Tongue (tissue), 3 donors: ENCODE measurements at places on chromosomes 13 and 19.

- DNase-seq: no peak
Observed at GRCh38 chr13:37385956-37386670, 212.5 kb downstream of the POSTN start.

- DNase-seq: no peak
Observed at GRCh38 chr13:97441368-97441767, 7.4 kb downstream of the RAP2A start.

DNA sequence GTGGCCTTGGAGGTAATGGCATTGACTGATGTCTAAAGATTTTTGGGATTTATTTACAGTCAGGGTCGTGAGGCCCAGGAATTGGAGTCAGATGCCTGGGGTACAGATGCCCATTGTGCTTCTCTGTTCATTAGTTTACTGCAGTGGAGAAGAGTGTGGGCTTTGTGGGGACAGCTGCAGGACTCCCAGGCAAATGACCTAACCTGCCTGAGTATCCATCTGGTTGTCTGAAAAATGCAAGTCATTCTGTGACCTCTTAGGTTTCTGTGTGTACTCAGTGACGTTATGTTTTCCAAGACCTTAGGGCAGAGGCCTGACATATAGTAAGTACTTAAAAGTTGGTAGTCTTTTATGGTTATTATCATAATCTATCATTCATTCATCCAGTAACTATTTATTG is 60.5 kb downstream of the SPATA13 start:
- no peak for DNase-seq

- peak; percentile 63 for DNase-seq
Observed at GRCh38 chr19:15015946-15016542, 33.2 kb upstream of the CASP14 start.

DNA sequence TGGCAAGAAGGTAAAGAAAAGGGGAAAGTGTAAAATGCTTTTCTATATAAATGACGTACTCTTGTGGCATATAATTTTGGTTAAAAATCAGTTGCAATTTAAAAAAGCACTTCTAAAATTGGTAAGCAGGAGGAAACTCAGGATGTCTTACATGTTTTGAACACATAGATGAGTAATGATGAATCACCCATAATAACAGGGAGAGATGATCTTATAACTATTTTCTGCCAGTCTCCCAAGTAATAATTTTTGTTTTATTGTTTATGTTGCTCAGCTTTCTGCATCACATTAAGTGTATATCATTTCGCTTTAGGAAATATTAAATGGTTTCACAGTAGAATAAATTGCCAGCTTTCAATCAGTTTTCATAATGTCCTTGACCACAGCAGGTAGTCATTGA is 1430.7 kb upstream of the PCDH20 start:
- DNase-seq: no peak

- no peak for DNase-seq
Observed at GRCh38 chr13:75486146-75487062, 4.4 kb upstream of the TBC1D4 start.

DNA sequence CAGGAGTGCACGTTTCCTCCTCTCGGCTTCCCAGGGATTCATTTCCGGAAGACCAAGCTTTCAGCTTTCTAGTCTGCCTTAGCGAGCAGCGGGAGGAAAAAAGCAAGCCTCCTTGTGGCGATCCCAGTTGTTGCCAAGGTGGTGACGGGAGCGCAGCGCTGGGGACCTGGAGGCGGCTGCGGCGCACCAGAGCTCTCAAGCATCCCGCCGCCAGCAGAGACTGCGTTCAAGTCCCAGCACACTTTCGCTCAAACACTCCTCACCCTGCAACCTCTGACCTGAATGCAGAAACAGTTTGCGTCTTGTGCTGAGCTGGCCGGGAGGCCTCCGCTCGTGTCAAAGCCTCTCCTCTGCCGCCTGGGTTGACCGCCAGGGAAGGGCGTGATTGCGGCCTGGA is 4.9 kb downstream of the GSX1 start:
- peak; percentile 14 for DNase-seq

DNA sequence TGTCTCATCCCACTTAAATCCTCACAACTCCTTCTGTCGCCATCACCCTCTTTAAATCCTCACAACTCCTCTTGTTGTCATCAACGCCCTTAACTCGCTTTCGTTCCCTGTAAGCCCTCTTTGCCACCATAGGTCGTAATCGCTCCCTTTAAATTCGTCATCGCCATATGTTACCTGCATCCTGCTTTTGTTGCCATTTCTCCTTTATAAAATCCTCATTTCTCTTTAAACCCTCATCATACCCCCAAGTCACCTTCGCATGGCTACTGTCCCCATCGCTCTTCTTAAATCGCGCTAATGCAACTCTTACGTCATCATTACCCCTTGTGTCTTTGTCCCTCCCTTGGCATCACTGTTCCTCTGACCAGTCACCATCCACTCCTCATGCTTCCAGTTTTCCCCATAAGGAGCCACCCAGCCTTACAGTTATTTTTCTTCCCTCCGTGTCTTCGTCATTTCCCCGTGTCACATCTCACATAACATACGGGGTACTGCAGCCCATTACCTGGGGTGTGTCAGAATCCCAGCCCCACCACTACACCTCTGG is 539 bp downstream of the PLD3 start:
- peak; percentile 48 for DNase-seq

GRCh38 chr19:2286402-2287140 is 4.6 kb upstream of the PEAK3 start:
- no peak for DNase-seq

- no peak for DNase-seq
Observed at GRCh38 chr19:30083701-30084156, 141.7 kb downstream of the URI1 start.

- DNase-seq: no peak
Observed at GRCh38 chr13:40379794-40380578, 286.5 kb downstream of the FOXO1 start.

DNA sequence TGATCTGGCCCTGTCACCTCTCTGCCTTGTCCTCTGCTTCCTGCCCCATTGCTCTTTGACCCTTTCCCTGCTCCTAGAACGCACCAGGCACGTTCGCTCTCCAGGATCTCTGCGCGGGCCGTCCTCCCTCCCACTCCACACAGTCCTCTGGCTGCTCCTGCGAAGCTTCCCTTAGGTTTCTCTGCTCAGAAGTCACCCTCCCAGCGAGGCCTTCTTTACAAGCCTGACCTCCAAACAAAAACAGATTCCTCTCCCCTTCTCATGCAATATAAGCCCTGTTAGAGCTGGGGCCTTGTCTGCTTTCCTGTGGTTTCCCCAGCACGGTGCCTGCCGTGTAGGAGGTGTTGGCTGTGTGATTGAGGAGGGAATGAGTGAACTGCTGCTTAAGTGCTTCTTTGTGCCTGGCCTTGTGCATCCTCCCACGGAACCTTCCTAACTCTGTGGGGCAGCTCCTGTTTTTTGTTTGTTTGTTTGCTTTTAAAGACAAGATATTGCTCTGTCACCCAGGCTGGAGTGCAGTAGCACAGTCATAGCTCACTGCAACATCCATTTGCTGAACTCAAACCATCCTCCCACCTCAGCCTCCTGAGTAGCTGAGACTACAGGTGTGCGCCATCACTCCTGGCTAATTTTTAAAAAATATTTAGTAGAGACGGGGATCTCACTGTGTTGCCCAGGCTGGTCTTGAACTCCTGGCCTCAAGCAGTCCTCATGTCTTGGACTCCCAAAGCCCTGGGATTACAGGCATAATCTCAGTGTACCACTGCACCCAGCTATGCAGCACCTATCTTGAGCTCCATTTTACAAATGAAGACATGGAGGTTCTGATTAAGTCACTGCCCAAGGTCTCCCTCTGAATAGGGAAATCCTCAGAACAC is 82.0 kb downstream of the SIPA1L3 start:
- no peak for DNase-seq

GRCh38 chr13:106464076-106464475 is 71.4 kb downstream of the EFNB2 start:
- DNase-seq: no peak

DNA sequence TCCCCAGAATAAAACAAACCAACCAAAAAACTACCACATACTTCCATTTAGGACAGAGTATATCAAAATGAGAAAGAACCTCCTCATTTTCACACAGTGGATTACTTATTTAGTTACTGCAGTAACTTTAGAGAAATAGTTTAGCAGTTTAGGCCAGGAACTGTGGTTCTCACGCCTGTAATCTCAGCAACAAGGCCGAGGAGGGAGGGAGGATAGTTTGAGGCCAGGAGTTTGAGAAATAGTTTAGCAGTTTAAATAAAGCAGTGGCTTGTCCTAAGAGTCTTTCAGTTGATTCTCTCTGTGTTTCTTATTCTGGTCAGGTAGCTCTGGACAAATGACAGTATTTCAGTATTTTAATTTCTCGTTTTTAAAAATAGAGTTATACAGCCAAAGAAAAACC is 9.4 kb downstream of the HMGB1 start:
- DNase-seq: no peak

GRCh38 chr13:29067306-29067945 is 247.3 kb downstream of the MTUS2 start:
- no peak for DNase-seq

- peak; percentile 35 for DNase-seq
Observed at GRCh38 chr13:101393140-101393539, 23.2 kb downstream of the NALCN start.
